Epithelial cell of umbilical artery (primary cell): ENCODE measurements at places on chromosomes 1 and 21. TPM values are rescaled to one million over a fixed set of nuclear protein-coding genes. Genes with fewer than 3 reads are reported as not detected.

Gene CD1B
- total RNA-seq, result not detected in 2 replicates

Gene TTC34
- total RNA-seq, result under 0.01 and 0.15 TPM in 2 replicates

Gene OR10T2
- total RNA-seq, result not detected in 2 replicates

Gene RNF2
- 24.4 and 26.3 TPM in 2 replicates for total RNA-seq

Gene EPS8L3
- total RNA-seq, result not detected in 2 replicates

Gene ZNF683
- total RNA-seq, result not detected in 2 replicates

Gene NUCKS1
- 143 and 144 TPM in 2 replicates for total RNA-seq

Gene MOV10
- total RNA-seq, result 26.3 and 42.6 TPM in 2 replicates

Gene IVL
- not detected in 2 replicates for total RNA-seq

Gene ALX3
- total RNA-seq, result not detected in 2 replicates

Gene PALMD
- 108 and 133 TPM in 2 replicates for total RNA-seq

Gene TSACC
- not detected in 2 replicates for total RNA-seq

Gene CELA2B
- not detected in 2 replicates for total RNA-seq

Gene RAD54L
- 4.2 and 8.4 TPM in 2 replicates for total RNA-seq

Gene NGF
- not detected in 2 replicates for total RNA-seq

Gene PANK4
- total RNA-seq, result 22.1 and 22.8 TPM in 2 replicates

Gene IL10
- total RNA-seq, result not detected in 2 replicates

Gene HENMT1
- 2.6 and 2.9 TPM in 2 replicates for total RNA-seq

Gene LCE2A
- not detected in 2 replicates for total RNA-seq

Gene EDARADD
- under 0.01 TPM in 1 of 2 replicates, not detected in the other for total RNA-seq

Gene CENPL
- total RNA-seq, result 19.5 and 29.3 TPM in 2 replicates

Gene FAAH
- total RNA-seq, result 0.32 and 2.1 TPM in 2 replicates

Gene PTCH2
- 0.30 TPM in 1 of 2 replicates, not detected in the other for total RNA-seq

Gene NBPF8
- total RNA-seq, result 7.1 and 8.2 TPM in 2 replicates

Gene SPTA1
- total RNA-seq, result under 0.01 and 0.32 TPM in 2 replicates

Gene PLEKHN1
- 0.30 and 0.32 TPM in 2 replicates for total RNA-seq

Gene ZBTB8B
- under 0.01 TPM in 1 of 2 replicates, not detected in the other for total RNA-seq

Gene CFHR1
- not detected in 2 replicates for total RNA-seq

Gene RGS4
- 230 and 235 TPM in 2 replicates for total RNA-seq

Gene CLCA4
- total RNA-seq, result not detected in 2 replicates

Gene EXO1
- total RNA-seq, result 13.0 and 22.3 TPM in 2 replicates

Gene SYT2
- not detected in 2 replicates for total RNA-seq

Gene TMEM54
- 29.6 and 29.9 TPM in 2 replicates for total RNA-seq

Gene S100B
- total RNA-seq, result not detected in 2 replicates

Gene IGSF21
- total RNA-seq, result not detected in 2 replicates

Gene MROH9
- not detected in 2 replicates for total RNA-seq

Gene KCNJ9
- not detected in 2 replicates for total RNA-seq

Gene KCNE2
- total RNA-seq, result not detected in 2 replicates
